ENCODE measurements at places on chromosomes 1 and 21.

DNA sequence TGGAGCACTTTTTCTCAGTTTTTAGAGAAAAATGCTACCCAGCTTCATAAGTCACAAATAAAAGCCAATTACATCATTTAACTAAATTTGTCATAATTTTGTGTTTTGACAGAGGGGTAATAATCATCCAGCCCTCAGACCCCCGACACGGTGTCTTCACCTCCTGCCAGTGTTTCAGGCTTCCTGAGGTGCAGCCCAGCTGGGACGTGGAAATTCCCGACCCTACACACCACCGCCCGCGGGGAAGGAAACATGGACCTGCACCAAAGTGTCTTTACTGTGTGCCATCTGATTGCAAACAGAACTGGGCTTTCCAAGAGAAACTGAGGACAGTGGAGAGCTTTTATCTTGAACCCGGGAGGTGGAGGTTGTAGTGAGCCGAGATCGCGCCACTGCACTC is 7.7 kb upstream of the INAVA start:
- DNase-seq = no peak

GRCh38 chr1:204725821-204726448 is 40.4 kb upstream of the LRRN2 start:
- DNase-seq = no peak

GRCh38 chr1:39917825-39918224 is 16.1 kb upstream of the MYCL start:
- DNase-seq = no peak

- no peak for DNase-seq
Measured at GRCh38 chr1:60273185-60273584, 199.6 kb upstream of the C1orf87 start.

GRCh38 chr1:43034195-43034658 is 75.6 kb upstream of the SLC2A1 start:
- DNase-seq = no peak

- DNase-seq = no peak
Measured at GRCh38 chr21:46181436-46181835, 2.8 kb downstream of the SPATC1L start.

GRCh38 chr1:2556678-2557481 is 709 bp downstream of the TNFRSF14 start:
- DNase-seq = no peak

DNA sequence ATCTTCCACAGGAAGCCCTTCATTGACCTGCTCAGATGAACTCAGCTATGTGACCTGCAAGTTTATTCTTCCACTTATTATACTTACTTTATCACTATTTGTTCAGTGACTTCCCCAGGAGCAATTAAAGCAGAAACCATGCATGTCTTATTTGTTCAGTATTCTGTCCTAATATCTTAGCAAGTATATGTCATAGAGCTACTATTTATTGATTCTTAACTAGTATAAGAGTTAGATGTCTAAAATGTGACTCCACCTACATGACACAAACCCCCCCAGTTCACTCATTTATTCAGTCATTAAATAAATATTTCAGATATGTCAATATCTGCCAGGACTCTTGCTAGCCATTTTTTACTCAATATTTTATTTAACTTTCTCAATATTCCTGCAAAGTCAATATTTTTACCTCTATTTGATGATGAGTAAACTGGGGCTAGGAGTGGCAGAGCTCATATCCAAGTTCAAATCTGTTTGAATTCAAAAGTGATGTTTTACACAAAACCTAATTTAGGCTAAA is 469.0 kb upstream of the USP24 start:
- DNase-seq = no peak

- DNase-seq = no peak
Measured at GRCh38 chr1:45617618-45618017, 6.2 kb downstream of the CCDC17 start.

GRCh38 chr1:204262506-204263253 is 48.9 kb upstream of the GOLT1A start:
- no peak for DNase-seq

DNA sequence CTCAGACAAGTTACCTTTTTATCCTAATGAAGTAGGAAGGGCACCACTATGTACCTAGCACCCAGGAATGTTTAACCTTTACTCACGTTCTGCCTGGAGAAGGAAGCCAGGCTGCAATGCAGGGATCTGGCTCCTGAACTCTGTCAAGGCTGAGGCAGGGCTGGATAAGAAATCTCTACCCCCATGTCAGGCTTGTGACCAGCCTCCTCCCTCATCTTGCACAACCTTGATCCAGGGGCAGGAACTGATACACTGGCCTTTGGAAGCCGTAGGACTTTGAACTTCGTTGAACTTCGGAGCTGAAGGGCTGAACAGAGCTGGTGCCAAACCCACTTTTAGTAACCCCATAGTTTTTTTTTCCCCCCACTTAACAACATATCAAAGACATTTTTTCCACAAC is 8.0 kb upstream of the AKR1A1 start:
- DNase-seq = no peak

- DNase-seq = peak; percentile 58
Measured at GRCh38 chr1:30748098-30748698, 9.4 kb downstream of the LAPTM5 start.

GRCh38 chr1:41589395-41589794 is 104.9 kb upstream of the EDN2 start:
- DNase-seq = no peak

GRCh38 chr1:213649373-213649772 is 338.4 kb upstream of the PROX1 start:
- no peak for DNase-seq

DNA sequence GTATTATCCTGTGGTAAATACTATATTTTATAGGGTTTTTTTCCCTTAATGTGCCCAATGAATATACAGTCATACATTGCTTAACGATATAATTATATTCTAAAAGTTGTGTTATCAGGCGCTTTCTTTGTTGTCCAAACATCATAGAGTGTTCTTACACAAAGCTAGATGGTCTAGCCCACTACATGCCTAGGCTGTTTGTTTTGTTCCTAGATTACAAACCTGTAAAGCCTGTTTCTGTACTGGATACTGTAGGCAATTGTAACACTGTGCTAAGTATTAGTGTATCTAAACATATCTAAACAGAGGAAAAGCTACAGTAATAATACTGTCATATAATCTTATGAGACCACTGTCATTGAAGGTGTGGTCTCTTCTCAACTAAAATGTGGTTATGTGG is 242.6 kb upstream of the C1orf105 start:
- no peak for DNase-seq

- no peak for DNase-seq
Measured at GRCh38 chr1:5253036-5253435, 598.6 kb downstream of the AJAP1 start.

GRCh38 chr1:204777591-204777990 is 92.1 kb upstream of the LRRN2 start:
- DNase-seq = no peak

DNA sequence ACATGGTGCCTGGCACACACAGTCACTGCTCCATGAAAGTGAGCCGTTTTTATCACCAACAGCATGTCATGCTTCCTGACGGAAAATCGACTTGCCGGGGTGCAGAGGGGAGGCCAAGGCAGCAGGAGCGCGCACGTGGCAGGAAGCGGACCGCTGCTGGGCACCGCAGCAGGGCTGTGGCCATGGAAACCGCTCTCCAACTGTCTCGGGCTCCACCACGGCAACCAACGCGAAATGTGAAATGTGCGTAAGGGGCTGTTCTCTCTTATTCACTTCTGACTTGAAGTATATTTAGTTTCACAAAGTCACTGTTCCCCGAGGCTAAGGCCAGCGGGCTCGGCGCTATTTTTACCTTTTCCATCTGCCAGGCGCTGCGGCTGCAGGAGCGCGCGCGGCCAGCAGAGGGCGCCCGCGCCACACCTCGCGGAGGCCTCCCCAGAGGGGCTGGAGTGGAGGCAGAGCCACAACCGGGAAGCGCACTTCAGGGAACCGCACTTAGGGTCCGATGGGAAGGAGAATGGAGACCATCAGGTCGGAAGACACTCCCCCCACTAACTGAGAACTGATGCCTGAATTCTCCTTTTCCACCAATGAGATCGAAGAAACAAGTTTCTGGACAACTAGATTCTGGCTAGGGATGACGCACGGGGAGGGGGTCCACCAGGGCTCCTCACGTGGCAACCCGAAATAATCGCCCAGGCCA is 19.7 kb downstream of the RCC2 start:
- peak; percentile 32 for DNase-seq

GRCh38 chr1:67843746-67844145 is 10.5 kb upstream of the GNG12 start:
- no peak for DNase-seq

DNA sequence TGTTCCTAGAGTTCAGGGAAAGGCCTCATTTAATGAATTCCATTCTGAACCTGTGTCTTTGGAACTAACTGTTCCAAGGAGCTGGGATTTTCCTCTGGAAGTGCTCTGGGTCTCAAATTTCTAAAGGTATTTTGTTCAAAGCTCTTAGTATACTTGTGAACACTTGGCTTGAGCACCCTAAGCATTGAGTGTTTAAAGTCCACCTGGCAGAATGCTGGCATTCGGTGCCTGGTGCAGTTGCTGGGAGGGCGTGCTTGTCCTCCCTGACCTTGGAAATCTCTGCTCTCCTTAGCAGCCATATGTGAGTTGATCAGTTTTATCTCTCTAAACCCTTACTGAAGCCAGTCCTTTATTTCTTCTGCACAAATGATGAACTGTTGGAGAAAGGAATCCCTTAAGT is 3.0 kb downstream of the MTARC2 start:
- DNase-seq = no peak

GRCh38 chr1:245654460-245655050 is 499.8 kb downstream of the KIF26B start:
- no peak for DNase-seq

DNA sequence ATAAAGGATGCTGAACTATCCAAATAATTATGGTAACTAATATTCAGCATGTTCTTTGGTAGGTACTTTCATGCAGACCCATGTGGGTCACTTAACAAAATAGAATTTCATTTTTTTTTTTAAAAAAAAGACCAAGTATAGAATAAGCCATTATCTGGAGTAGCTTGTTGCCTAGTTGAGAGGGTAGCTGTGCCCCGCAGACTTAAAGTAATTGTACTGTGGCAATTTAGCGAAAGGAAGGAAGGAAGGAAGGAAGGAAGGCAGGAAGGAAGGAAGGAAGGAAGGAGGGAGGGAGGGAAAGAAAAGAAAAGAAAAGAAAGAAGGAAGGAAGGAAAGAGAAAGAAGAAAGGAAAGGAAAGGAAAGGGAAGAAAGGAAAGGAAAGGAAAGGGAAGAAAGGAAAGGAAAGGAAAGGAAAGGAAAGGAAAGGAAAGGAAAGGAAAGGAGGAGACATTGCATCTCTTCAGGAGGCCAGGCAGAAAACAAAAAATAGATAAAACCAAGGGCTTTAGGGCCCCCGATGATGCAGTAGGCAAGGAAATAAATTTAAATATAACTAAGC is 35.3 kb upstream of the C1orf21 start:
- DNase-seq = no peak

DNA sequence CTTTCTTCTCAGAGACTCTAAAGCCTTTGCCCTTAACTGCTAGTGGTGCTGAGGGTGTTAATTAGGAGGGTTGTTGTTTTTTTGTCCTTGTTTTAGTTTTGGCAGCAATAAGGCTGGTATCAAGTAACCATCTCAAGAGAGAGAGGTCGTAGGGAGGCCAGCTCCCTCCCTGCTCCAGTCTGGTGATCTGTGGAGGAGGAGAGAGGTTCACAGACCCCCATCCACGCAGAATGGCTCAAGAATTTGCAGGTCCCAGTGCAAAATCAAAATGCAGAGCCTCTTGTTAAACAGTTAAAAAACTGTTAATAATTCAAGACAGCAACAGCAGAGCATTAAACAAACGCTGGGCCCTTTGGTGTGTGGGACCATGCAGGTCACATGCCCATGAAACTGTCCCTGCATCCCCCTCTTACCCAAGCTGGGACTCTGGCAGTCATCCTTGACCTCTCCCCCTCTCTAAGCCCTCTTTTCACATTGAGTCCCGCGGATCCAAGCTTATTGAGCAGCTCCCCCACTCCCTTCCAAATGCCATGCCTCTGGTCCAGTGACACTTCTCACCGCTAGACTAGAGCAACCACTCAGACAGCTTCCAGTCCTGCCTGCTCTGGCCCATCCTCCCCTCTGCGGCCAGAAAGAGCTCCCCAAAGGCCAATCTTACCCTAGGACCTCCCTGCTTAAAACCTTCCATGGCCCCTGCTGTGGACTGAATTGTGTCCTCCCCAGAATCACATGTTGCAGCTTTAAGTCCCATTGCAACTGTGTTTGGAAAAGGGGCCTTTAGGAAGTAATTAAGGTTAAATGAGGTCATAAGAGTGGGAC is 47.7 kb upstream of the RPL11 start:
- DNase-seq = no peak

DNA sequence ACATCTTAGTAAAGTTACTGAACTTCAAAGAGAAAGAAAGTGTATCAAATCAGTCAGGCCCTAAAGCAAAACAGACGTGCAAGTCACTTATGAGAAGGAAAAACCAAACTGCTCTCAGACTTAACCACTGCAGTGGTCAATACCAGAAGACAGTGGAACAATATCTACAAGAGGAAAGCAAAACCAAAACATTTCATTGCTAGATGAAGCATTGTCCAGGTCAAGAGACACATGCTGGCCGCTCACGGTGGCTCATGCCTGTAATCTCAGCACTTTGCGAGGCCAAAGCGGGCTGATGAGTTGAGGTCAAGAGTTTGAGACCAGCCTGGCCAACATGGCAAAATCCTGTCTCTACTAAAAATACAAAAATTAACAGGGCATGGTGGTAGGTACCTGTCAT is 82.0 kb upstream of the MROH9 start:
- no peak for DNase-seq

- no peak for DNase-seq
Measured at GRCh38 chr1:3477241-3477995, 23.0 kb downstream of the ARHGEF16 start.

DNA sequence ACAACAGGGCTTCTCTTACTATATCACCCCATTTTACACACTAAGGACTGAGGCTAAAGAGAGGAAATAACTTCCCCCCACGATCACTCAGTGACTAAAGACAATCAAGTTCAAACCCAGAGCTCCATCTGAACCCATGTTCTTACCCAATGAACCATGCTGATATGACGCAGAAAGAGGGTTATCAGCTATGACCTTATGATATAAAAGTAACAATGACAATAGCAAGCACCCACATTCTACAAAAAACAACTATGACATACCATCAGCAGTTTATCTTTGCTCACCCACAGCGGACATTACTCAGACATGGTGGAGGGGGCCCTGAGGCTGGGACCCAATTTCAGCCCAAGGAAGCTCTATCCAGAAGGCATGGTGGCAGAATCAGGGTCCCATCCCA is 75.7 kb downstream of the PTPN14 start:
- no peak for DNase-seq

- DNase-seq = no peak
Measured at GRCh38 chr1:193103759-193104501, 1.3 kb downstream of the GLRX2 start.

- DNase-seq = no peak
Measured at GRCh38 chr1:225454733-225455132, 26.9 kb upstream of the LBR start.

GRCh38 chr1:57353654-57354053 is 70.2 kb downstream of the DAB1 start:
- no peak for DNase-seq

Measured in caudate nucleus (tissue), 63 donors.